NCI-H2081 treated with DMSO at 0.1 percent for 48 hours (cell line): ENCODE measurements at places on chromosomes 4 and X.
A peak's percentile ranks its signal among the peaks of the same experiment; 100 is the strongest.

DNA sequence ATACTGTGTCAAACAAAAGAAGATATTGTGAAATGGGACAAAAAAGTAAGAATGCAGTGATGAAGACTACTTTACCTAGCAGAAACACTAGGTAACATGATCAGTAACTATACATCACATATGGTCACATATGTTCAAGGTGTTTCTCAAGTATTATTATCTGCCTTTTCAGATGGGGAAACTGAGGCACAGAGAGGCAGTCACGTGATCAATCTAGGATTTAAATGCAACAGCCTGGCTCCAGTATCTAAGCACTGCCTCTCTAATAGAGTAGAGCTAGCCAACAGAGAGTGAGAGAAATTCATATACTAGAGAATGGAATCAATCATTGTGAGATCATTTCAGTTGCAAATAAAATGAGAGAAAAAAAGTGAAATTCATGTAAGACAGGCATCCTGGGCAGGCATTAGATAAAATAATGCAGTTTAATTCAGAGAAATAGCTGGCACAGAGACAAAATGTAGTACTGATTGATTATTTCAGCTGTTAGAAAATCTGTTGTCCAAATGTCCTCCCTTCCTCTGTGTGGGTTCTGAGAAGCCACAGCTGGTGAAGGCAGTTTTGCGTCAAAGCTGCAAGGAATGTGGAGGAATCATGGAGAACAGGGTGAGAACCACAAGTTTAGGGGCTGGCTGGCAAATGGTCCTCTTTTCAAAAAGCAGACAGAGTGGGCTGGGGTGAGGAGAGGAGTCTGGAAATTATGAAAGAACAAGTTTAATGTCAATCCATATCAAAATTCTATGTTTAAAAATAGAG is 26.0 kb downstream of the SMIM43 start:
- no peak for DNase-seq

DNA sequence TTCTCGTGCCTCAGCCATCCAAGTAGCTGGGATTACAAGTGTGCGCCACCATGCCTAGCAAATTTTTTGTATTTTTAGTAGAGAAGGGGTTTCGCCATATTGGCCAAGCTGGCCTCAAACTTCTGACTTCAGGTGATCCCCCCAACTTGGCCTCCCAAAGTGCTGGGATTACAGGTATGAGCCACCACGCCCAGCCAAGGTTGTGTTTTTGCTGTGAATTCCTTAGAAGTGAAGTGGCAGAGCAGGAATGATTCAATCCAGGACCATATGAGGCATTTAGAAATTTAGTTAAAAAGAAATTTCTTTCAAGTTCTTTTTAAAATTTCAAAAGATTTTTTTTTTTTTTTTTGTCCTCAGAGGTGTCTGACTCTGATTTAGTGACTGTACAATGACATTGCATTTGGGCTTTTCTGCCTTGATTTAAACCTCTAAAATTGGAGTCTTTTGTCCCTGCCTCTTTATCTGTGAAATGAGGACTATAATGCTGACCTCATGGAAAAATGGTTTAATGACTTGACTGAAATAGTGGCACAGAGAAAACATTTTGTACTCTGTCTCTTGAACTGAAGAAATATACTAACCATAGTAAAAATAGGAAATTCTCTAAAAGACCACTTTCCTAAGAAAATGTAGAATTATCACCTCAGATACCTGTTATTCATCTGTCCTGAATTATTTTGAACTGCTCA is 59.9 kb downstream of the CXCL13 start:
- DNase-seq: no peak

DNA sequence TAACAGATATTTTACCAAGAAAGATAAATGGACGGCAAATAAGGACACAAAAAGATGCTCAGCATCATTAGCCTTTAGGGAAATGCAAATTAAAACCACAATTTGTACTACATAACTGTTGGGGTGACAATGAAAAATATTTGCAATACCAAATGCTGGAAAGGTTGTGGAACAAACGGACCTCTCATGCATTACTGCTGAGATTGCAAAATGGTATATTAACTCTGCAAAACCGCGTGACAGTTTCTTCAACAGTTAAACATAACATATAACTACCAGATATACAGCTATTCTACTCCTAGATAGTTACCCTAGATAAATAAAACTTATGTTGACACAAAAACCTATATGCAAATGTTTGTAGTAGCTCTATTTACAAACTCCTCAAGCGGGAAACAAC is 6.3 kb upstream of the OTC start:
- no peak for DNase-seq

- DNase-seq: no peak
These were observed 79.1 kb downstream of the HMX1 start for GRCh38 chr4:8792491-8792890.

DNA sequence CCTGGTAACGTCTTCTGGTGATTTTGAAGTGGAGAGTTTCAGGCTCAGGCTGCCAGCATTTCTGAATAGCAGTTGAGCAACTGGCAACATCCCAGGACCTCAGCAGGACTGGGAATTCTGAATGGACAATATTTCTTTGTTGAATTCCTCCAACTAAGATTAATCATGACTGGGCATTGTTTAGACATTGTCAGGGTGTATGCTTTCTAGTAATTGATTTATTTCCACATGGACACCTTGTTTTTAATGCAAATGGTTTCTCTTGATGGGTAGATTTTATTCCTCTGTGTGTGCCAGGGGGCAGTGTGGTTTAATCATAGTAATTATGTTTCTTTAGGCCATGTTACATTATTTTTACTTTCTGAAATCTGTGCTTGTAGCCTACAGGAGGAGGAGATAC is 1004.7 kb upstream of the LCORL start:
- peak; percentile 91 for DNase-seq

DNA sequence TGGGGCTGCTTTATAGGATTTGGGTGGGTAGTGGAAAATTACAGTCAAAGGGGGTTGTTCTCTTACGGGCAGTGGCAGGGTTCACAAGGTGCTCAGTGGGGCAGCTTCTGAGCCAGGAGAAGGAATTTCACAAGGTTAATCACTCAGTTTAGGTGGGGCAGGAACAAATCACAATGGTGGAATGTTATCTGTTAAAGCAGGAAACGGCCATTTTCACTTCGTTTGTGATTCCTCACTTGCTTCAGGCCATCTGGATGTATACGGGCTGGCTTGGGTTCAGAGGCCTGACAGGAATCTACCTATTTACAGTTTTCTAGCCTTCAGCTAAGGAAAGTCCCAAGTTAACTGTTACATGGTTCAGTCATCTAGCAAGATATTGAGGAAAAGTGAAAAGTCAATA is 1003.5 kb downstream of the STPG2 start:
- no peak for DNase-seq

GRCh38 chrX:50988649-50989048 is 78.1 kb downstream of the BMP15 start:
- no peak for DNase-seq

GRCh38 chr4:144666539-144667175 is 20.7 kb downstream of the HHIP start:
- no peak for DNase-seq

DNA sequence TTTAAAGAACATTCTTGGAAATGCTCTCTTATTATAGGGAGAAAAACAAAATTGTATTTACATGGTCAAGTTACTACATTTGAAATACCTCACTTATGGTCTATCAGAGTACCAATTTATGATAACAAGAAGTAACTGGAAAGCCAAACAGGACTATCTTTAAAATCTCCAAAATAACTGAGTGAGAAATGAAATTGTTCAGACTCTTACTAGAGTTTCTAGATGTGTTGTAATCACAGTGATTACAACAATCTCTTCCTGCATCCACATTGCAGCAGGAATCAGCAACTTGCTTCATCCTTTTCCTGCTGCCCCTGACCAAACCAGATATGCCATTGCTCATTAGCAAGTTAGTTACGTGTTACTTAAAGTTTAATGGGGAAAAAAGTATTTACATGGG is 245.2 kb upstream of the SMIM31 start:
- no peak for DNase-seq

DNA sequence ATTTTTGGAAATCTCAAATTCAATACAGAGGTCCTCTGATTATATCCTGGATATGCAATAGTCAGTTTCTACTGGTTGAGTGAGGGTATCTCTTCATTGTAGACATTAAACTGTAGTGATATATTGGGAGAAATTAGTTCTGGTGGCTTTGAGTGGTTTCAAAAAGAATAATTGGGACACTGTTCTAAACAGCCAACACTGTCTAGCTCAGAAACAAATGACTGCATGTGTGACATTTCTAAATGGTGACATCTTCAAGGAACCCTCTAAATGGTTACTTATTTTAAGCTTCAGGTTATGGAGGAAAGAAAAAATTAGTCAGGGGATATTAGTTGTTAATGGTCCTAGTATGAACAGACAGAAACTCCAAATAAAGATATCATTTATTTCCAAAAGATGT is 186.2 kb downstream of the LARP7 start:
- no peak for DNase-seq

GRCh38 chr4:115688961-115689360 is 575.5 kb upstream of the NDST4 start:
- DNase-seq: no peak

- DNase-seq: no peak
These were observed 277.1 kb downstream of the ANKRD50 start for GRCh38 chr4:124435274-124435950.

DNA sequence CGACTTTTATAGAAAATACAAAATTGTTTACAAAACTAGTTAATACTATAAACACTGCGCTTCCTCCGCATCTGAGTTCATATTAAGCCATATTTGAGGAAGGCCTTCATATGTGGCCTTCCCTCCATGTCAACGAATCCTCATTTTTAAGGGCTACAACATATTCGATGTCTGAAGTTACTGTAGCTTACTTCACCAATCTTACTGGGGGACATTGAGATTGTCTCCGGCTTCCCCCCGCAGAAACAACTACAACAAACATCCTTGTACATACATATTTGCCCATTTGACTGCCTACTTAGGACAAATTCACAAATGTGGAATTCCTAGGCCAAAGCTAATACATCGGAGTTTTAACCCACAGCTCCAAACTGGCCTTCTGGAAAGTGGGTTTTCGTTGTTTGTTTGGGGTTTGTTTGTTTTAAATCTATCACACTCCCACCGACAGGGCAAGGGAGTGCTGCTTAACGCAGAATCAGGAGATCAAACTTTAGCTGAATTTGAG is 581 bp upstream of the FAM114A1 start:
- no peak for DNase-seq

- no peak for DNase-seq
These were observed 168.3 kb downstream of the BCOR start for GRCh38 chrX:39929379-39930025.

GRCh38 chr4:132124624-132124974 is 1024.5 kb upstream of the PCDH10 start:
- DNase-seq: no peak

GRCh38 chrX:103776546-103776945 is at the start of gene PLP1:
Gene PLP1 (plus strand): TSS chrX:103776840. CDS start chrX:103776996, 156 bp downstream.
- DNase-seq: no peak

DNA sequence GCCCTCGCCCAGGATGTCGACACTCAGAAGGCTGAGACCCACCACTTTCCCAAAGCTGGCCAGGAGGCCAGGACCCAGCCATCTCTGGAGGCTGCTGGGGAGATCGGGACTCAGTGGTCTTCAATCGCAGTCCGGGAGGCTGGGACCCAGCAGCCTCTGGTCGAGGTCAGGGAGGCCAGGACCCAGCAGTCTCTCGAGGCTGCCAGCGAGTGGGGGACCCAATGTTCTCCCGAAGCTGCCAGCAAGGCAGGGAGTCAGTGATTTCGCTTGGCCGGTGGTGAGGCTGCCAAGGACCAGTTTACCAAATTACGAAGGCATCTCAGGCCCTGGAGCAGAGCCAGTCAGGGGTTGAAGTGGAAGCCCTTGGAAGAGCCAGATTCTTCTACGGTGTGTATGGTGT is 181.6 kb downstream of the NAF1 start:
- no peak for DNase-seq

GRCh38 chr4:1112174-1112820 is 1.1 kb downstream of the RNF212 start:
- no peak for DNase-seq

DNA sequence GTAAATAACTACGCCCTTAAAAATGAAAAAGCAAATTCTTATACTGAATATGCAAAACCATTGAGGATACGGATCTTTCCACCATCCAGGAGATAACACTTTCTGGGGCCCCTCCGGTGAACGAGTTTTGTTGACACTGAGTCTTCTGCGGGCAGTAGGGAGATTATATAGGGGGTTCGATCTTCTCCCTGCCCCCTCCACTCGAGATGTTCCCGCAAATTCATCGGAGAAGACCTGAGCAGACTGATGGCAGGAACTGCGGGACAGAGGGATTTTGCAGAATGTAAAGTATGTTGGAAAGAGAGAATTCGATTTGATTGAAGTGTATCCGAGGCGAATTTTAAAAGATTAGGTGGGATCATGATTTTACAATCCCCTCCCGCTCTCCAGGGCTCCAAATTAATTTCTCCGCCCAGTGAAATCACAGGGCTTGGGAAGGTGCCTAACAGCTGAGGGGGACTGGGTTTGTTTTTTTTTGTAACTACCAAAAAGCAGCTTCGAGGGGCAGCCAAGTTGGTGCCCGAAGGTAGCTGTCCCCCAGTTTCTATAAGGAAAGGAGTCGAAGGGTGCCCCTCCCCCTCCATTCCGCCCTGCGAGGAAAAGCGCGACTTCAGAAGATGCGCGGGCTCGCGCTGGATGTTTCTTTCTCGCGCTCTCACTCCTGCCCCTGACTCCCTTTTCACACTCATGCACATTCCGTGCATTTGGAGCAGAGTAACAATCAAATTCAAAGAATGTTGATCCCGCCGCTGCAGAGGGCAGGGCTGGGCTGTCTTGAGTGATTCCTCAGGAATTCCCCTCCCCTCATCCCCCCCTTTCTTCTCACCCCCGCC is 1.2 kb downstream of the TMEM255A start:
- DNase-seq: no peak

- DNase-seq: no peak
These were observed 58.1 kb upstream of the ADRA2C start for GRCh38 chr4:3708103-3708510.

DNA sequence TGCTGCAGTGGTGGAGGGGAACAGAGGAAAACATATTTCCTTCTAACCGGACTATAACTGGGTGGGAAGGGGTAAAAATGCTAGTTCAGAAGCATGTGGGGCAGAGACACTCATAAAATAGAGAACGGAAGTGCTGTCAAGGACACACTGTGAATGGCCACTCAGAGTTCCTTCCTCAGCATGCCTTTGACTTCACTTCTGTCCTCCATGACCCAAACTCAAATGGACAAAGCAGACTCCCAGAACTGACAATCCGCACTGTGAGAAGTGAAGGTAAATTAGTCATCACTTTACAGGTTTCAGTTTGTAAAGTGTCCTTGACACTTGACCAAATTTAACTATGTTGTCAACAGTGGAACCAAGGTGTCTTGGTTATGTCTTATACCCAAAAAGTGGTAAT is 30.2 kb upstream of the ELF2 start:
- no peak for DNase-seq
